ENCODE measurements at places on chromosomes 7 and 10.

- no peak for DNase-seq
These were observed 7.1 kb downstream of the TASOR2 start for GRCh38 chr10:5691786-5692185.

GRCh38 chr7:129665013-129665401 lies 53.5 kb downstream of the NRF1 start:
- no peak for DNase-seq

- peak; percentile 66 for DNase-seq
These were observed 984 bp downstream of the SMURF1 start for GRCh38 chr7:99142727-99143520.

GRCh38 chr10:8758029-8758428 lies 703.5 kb downstream of the GATA3 start:
- DNase-seq = no peak

DNA sequence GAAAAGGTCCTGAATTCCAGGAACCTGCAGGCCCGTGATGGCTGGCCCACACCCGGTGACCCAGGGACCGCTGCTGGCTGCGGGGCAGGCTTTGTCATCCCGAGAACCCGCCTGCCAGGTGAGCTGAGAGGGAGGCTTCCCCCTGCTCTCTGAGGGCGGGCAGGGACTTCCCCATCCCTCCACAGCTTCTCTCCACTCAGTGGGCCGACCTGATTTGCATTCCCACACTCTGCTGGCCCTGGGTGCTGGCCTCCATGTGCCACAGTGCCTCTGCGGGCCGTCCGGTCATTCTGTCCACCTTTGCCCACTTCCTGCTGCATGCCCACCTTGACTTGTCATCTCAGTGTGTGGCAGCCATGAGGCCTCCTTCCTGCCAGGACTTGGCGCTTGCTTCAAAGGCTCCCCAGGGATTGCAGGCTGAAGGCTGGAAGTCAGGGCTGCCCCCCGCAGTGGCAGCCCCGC lies 35.3 kb downstream of the PALD1 start:
- no peak for DNase-seq

DNA sequence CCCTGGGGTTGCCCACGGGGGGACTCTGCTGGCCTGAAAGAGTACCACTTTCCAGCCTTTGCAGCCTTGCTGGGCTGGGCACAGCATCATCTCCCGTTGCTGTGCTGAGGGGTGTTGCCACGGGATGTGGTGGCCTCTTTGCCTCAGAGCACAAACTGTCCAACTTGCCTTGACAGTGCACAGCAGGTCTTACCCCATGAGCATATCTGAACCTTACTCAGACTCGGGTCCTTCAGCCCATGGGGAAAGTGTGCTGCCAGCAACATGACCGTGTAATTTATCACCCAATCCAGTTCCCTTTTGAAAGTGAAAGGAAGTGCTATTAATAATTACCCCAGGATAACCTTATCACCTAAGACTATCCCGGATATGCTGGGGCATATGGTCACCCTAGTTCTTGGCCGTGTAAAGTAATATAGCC lies 46.8 kb downstream of the TBXAS1 start:
- no peak for DNase-seq

- DNase-seq = no peak
These were observed 2.3 kb downstream of the AEBP1 start for GRCh38 chr7:44106311-44107065.

DNA sequence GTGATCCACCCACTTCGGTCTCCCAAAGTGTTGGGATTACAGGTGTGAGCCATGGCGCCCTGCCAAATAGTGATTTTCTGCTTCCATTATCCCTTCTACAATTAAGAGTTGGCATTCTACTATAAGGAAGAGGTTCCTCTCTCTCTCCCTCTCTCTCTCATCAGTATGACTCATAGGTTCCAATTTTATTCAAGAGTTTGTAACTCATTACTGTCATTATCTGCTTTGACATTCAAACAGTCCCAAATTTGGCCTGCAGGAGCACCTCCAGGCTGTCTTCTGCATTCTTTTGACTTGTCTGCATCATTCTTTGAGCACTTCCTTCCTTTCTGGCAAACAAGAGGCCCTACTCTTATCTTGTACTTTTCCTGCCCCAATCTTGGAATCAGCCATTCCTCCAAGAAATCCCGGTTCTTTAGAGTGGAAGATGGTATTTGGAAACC lies 33.2 kb upstream of the CALU start:
- no peak for DNase-seq

GRCh38 chr7:15433151-15433550 lies 128.7 kb downstream of the AGMO start:
- DNase-seq = no peak

DNA sequence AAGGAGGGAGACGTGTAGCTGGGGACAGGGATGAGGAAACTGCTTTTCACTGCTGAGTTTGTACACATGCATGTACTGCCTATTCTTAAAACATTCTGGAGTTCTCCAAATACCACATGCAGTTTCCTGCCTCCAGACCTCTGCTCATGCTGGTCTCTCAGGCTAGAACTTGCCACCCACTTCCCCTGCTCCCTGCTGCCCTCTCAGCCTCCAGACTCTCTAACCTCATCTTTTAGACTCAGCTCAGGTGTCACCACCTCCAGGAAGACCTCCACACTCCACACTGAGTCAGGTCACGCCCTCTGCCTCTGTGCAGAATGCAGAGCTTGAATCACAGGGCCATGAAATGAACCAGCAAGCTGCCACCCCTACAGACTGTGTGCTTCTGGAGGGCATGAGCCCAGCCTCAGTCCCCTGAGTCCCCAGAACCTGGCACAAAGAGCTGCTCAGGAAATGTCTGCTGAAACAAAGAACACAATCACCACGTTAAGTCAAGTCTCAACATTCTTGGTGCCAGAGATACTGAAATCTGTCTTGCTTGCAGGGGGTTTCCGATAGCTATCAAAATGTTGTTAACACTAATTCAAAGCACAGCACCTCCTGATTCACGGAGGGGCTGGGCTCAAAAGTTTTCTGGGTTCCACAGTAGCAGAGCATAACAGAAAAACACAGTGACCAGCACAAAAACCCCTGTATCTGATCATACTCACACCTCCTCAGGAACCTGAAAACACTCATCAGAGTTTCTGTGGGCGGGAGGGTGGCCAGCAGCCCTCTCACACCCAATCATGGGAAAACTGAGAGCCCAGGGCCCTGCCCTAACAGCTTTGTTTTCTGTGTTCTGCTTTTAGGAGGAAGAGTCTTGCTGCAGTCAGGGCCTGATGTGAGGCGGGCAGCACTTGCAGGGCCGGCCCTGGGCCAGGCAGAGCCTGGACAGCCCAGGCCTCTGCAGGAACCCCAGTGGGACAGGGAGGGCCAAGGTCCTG lies 21.1 kb downstream of the FAM53B start:
- DNase-seq = no peak

DNA sequence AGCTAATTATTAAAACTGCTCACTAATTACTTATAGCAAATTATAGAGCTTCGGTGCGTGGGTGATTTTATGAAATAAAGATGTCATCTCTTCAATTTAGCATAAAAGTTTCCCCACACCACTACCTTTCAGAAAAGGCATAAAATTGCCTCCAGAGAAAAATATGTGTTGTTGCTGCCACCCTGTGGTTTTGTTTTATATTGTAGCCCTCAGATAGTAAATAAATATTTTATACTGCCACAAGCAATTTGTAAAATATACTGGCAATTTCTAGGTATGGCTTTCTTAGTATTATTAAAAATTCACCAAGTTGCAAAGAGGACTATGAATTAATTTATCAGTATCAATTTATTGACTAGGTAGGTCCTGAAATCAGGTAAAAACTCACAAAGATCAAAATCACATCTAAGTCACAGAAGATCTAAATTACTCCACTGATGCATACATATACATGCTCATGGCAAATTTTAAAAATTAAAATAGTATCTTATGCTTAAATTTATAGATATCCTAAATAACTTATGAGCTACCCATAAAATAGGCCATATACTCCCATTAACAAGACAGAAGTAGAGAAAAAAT lies 26.5 kb downstream of the ASNS start:
- DNase-seq = no peak

- no peak for DNase-seq
These were observed 62.6 kb downstream of the EXOC4 start for GRCh38 chr7:133315332-133316040.

DNA sequence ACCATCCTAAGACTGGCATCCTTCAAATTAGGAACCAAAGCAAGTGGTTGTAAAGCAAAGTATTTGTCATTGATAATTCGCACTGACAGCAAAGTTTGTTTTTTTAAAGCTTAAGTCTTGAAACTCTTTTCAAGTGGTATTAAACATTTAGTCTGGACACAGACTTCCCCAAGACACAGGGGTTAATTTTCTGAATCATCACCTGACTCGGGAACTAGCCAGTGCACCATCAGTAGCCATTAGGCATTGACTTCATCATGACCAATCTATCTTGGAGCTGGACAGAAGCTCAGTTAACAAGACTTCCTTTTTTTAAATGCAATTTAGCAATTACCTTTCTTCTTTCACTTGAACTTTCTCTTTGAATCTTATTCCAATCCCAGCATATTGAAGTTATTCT lies 210.6 kb downstream of the ZNF365 start:
- no peak for DNase-seq

DNA sequence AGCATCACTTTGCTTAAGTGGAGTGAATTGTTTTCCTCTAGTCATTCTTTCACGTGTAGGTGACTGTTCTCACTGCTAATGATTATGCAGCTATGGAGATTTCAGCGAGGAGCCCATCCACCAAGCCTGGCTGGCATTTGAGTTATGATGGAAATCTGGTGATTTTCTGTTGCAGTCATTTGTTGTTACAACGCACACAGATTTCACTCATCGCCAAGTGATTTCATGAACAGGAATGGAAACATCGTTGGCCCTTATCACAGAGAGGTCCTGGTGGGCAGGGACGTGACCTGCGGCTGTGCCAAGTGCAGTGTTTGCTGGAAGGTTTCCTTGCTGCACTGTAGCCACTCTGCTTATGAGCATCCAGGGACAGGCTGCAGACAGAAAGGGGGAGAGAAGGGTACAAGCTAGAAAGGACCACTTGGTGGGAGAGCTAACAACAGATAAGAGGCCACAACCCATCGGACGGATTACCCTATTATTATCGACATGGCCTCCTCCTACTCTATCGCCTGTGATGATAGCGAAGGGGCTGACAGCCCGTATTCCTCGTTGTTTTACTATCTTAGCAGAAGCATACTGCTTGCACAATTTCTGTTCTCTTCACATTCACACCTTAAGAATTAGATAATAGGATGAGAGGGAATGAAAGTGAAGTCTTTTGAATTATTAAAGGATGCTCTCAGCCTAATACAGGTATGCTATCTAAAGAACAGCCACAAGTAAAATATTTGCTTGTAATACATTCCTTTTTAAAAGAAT lies 99.0 kb upstream of the PITRM1 start:
- DNase-seq = no peak

GRCh38 chr7:66205741-66206090 lies 582 bp downstream of the TPST1 start:
- no peak for DNase-seq

- DNase-seq = no peak
These were observed 27.1 kb downstream of the LRRC20 start for GRCh38 chr10:70355051-70356021.

DNA sequence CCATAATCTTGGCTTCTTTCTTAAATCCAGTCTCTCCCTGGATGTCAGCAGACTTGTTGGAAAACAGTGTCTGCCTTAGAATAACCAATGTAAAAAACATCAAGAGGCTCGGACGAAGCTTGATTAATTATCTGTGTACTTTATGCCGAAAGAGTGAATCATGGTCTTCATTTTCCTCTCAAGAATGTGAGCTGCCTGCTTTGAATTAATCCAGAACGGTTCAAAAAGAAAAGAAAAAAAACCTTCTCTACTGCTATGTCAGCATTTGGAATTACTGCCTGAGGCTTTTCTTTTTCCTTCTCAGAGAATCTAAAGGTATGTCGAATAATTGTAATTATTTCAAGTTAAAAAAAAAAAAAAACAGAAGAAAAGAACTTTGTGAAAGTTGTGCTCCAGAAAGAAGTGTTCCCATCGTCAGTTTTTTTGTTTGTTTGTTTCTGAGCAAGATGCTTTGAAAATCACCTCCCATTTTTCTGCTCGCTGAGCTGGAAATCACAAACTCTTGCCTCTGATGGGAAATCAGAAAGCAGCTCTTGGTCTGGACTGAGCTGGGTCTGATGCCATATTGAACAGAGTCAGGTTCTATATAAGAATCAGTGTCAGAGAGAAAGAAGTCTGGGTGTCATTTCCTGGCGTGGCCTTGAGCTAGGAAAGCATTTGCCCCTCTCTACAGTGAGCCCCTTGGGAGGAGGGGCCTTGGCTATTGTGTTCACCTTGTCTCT lies 20.2 kb downstream of the PLPP4 start:
- DNase-seq = no peak

- no peak for DNase-seq
These were observed 25.1 kb upstream of the DDIT4 start for GRCh38 chr10:72248468-72249151.

GRCh38 chr7:92944633-92945032 lies 108.3 kb upstream of the CDK6 start:
- DNase-seq = no peak

DNA sequence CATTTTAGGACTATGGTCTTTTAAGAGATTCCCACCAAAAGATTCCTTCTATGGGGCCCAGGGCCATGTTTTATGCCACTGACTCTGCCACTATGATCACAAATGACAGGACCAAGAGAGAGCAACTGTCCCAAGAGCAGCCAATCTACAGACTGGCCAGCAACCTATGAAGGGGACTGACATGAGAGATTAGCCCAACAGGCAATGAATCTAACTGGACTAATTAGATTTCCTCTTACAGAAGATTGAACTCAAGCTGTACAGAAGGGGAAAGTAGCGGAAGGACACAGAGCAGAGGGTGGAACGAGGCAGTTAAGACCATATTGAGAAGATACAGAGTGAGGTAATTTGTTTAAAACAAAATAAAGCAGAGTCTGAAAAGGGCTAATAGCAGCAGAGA lies 25.8 kb downstream of the ZNF800 start:
- no peak for DNase-seq

- no peak for DNase-seq
These were observed 4.6 kb downstream of the SPAM1 start for GRCh38 chr7:123929655-123930054.

DNA sequence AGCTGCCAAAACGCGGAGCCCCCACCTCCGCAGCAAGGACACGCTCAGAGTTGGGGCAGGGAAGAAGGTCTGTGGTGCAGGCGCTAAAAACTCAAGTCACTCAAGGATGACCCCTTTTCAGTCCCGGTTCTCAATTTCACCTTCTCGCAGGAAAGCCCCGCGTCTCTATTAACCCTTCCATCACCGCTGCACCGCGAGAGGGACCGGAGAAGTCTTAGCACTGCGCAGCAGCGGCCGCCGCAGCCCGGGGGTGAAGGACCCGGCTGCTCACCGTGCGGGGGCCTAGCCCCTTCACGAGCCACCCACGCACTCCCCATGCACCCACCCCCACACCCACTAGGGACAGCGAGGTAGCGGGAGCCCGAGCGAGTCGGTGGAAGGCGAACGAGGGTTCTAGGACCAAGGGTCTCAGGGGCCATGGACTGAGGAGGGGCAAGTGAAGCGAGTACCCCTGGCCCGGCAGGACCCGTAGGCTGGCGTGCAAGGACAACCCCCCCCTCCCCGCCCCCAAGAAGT lies 162.9 kb downstream of the SH3PXD2A start:
- no peak for DNase-seq

All from stimulated activated CD8-positive, alpha-beta memory T cell treated with anti-CD3 and anti-CD28 coated beads, Interleukin-4, amount 100 ng/mL, for 1 hour (primary cell).